ENCODE measurements at places on chromosomes 7 and 10.

- no peaks in the 10 kb centered on the region for H3K4me1 ChIP-seq
- H3K4me3 ChIP-seq, result no peak overlapping the region
Measured at GRCh38 chr7:94276795-94277194, 117.9 kb upstream of the COL1A2 start.

GRCh38 chr7:3134745-3135144 is 91.1 kb upstream of the CARD11 start:
- H3K27me3 ChIP-seq, result peaks cover 5% of the 10 kb centered on the region
- no peak for DNase-seq
- H3K4me3 ChIP-seq, result no peak overlapping the region
- H3K36me3 ChIP-seq, result no peaks in the 10 kb centered on the region
- no peaks in the 10 kb centered on the region for H3K4me1 ChIP-seq

GRCh38 chr7:67754651-67755050 is 758.0 kb downstream of the TYW1 start:
- no peak for DNase-seq
- no peak overlapping the region for H3K4me3 ChIP-seq
- no peak overlapping the region for H3K27ac ChIP-seq
- no peaks in the 10 kb centered on the region for H3K27me3 ChIP-seq
- no peaks in the 10 kb centered on the region for H3K4me1 ChIP-seq

DNA sequence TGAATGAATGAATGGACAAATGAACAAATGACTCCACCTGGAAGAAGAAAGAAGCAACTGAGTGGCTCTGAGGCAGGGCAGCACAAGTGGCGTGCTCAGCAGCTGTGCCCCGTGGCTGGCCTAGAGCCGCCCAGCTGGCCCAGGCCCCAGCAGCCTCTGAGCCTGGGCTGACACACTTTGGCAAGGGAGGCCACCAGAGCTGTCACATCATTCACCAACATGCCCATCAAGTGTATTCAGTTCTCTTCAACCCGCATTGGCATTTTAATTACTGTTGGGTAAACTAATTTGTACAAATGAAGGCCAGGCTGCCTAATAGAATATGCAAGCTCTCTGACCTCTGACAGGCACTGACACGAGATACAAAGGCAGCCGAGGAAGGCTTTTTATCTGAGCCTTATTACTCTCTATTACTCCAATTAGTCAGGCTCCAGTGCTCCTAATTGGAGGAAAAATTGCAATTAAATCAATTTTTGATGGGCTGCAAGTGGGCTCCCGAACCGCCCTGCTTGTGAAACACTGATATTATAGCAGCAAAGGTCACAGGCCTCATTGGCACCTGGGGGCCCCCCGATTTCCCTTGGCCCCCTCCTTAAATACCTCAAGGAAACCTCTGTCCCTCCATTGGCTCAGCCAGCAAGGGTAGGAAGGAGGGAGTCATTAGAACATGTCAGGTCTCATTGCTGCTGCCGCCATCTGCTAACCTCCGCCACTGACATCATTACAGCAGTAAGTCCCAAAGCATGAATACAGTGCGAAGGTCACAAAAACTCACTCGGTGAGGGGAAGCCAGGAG is 41.9 kb downstream of the DPCD start:
- no peaks in the 10 kb centered on the region for H3K27me3 ChIP-seq
- H3K36me3 ChIP-seq, result peaks cover 65% of the 10 kb centered on the region
- DNase-seq, result no peak
- H3K27ac ChIP-seq, result no peak overlapping the region
- peaks cover 3% of the 10 kb centered on the region for H3K4me1 ChIP-seq

DNA sequence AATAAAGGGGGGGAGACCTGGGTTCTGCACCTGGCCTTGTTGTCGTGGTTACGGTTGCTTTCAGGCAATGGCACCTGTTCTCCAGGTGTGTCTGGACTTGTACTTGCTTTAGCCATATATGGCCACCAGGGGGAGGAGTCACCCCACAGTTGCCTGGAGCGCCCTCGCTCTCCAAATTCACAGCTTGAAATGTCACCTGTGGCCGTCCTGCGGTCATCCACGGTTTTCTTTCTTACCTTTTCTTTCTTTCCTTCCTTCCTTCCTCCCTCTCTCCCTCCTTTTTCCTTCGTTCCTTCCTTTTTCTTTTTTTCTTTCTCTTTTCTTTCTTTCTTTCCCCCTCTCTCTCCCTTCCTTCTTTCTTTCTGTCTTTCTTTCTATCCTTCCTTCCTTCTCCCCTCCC is 157.2 kb upstream of the ZNF92 start:
- H3K27ac ChIP-seq, result no peak overlapping the region
- H3K4me1 ChIP-seq, result peaks cover 3% of the 10 kb centered on the region
- no peaks in the 10 kb centered on the region for H3K36me3 ChIP-seq

DNA sequence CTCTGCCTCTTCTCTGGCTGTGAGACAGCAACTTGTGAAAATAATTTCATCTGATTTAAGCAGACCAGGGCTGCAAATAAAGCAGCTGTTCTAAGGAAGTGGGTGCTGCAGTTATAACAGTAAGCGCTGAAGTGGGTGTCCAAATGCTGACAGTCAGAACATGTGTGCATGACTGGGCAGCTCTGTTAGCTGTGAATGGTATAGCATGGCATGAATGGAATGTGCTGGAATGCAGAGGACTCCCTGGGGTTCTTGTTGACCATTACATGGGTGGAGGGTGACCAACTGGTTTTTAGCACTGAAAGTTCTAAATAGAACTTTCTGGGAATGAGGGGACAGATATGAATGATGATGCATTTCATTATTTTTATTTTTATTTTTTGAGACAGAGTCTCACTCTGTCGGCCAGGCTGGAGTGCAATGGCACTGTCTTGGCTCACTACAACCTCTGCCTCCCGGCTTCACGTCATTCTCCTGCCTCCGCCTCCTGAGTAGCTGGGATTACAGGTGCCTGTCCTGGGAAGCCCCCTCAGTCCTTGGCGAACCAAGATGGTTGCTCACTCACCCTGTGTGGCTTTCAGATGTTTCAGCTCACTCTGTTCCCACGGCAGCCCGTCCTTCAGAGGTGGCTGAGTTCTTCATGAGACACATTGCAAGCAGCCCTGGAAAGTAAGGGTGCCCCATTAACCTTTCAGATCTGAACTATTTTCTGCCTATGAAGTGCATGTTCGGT is 319.8 kb upstream of the PHYHIPL start:
- H3K27me3 ChIP-seq, result no peaks in the 10 kb centered on the region
- H3K36me3 ChIP-seq, result no peaks in the 10 kb centered on the region
- H3K27ac ChIP-seq, result no peak overlapping the region
- no peak overlapping the region for H3K4me3 ChIP-seq
- no peak for DNase-seq

DNA sequence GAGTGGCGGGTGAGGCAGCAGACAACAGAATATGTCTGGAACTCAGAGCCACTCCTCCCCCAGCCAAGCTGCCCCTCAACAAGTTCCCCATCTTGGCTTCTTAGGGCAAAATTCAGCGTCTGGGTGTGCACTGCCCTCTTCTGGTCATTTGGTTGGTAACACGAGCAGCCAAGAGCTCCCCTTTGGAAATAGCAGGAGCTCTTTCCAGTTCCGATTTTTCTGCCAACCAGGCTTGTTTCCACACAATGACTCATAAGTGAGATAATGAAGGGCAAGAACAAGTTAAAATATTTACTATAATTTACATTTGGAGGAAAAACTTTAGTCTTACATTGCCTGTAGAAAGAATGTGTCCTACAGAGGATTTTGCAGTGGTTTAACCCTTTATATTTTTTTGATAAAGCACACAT is 70.5 kb downstream of the ADCYAP1R1 start:
- no peak for DNase-seq
- no peak overlapping the region for H3K4me3 ChIP-seq
- H3K36me3 ChIP-seq, result no peaks in the 10 kb centered on the region
- H3K4me1 ChIP-seq, result no peaks in the 10 kb centered on the region

DNA sequence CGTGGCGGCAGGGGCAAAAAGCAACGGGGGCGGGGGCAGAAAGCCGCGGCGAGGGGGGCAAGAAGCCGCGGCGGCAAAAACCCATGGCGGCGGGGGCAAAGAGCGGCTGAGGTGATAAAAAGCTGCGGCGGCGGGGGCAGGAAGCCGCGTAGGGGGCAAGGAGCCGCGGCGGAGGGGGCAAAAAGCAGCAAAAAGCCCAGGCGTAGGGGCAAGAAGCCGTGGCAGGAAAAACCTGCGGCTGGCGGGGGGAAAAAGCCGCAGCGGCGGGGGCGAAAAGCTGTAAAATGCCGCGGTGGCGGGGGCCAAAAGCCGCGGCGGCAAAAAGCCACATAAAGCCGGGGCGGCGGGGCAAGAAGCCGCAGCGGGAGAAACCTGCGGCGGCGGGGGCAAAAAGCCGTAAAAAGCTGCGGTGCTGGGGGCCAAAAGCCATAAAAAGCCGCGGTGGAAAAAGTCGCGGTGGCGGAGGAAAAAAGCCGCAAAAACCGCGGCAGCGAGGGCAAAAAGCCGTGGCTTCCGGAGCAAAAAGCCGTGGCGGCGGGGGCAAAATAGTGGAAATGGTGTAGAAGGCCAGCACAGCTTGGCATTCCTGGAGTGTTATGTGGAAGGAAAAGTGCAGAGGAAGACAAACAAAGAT is 487.8 kb downstream of the ZNF33B start:
- H3K4me1 ChIP-seq, result no peaks in the 10 kb centered on the region
- no peak for DNase-seq
- no peaks in the 10 kb centered on the region for H3K36me3 ChIP-seq

GRCh38 chr10:114547514-114547913 is 110.6 kb downstream of the ABLIM1 start:
- DNase-seq, result no peak
- H3K4me3 ChIP-seq, result peak overlapping the region; percentile 41
- H3K27me3 ChIP-seq, result no peaks in the 10 kb centered on the region
- H3K36me3 ChIP-seq, result no peaks in the 10 kb centered on the region

DNA sequence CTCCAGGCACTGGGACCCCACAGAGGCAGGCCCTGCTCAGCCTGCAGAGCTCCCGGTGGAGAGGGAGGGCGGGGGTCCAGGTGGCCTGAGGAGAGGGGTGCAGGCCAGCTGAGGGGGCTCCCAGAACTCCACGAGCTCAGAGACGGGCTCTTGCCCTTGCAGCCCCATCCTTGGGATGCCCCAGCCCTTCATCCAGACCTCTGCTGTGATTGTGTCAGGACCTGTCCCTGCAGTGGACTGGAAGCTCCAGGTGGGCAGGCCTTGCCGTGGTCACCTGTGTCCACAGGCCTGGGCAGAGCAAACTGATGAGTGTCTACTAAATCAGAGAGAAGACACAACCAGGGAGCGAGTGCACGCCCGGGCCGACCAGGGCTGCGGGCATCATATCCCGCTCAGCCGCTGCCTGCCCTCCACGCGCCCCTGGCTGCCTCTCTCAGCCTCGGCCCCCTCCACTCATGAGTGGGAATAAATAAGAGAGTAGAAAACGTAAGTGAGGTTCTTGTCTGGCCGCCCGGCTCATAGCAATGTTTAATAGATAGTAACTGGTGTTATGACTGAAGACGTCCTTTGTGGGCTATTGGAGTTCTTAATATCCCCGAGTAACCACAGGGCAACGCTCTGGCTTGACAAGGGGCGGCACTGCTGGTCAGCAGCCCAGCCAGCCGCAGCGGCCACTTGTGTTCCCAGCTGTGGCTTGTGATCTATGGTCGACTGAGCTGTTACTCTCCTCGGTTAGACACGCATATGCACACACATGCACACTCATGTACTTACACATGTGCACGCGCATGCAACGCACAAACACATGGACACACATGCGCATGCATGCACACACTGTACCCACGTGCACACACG is 105.6 kb downstream of the LHPP start:
- H3K4me1 ChIP-seq, result peaks cover 62% of the 10 kb centered on the region
- H3K36me3 ChIP-seq, result no peaks in the 10 kb centered on the region
- H3K27ac ChIP-seq, result no peak overlapping the region
- no peak overlapping the region for H3K4me3 ChIP-seq
- DNase-seq, result no peak

Measured in activated B cell treated with CpG ODN at 0.5 μM for 24 hours (primary cell).